ENCODE measurements at places on chromosomes 1 and 21.

GRCh38 chr1:233587958-233588799 is 25.7 kb upstream of the KCNK1 start:
- DNase-seq, result no peak

DNA sequence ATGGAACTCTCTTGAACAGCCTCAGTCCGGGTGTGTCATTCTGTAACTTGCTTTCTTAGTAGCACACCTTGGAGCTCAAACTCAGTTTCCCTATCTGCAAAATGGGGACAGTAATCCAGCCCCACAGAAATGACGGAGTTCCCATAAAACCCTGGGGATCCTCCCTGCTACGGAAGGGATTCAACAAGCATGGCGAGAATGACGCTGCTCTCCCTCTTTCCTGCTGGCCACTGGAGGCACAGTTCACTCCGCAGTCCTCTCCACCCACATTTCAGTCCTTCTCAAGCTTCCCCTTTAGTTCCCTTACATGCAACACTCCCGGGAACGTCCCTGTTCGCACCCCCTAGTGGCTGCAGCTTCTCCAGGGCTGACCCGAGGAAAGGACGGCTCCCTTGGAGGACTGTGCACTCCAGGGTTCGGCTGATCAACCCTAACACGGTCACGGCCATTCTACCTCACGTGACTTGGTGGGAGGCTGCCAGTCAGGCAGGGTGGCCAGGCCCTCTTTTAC is 20.6 kb downstream of the RUNX3 start:
- no peak for DNase-seq

GRCh38 chr1:24385160-24385940 is 28.2 kb downstream of the STPG1 start:
- DNase-seq, result peak; percentile 28

- DNase-seq, result no peak
Observed at GRCh38 chr1:223641523-223642039, 23.9 kb downstream of the CAPN8 start.

GRCh38 chr1:26043765-26044164 is 2.2 kb downstream of the SLC30A2 start:
- no peak for DNase-seq

DNA sequence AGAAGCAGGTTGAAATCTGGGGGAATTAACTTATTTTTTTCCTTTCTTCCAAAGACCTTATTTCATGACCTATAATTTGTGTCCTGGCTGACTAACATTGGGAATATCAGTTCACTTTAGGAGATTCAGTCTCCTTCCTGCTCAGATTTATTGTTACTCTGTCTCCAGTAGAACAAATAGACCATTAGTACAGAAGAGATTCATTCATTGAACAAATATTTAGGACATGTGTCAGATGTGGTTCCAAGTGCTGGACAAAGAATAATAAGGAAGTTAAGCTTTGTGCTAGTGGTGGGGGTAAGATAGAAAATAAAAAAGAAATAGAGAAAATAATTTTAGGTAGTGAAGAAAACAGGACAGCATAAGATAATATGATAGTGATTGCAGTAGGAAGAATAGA is 20.3 kb downstream of the ZMYM4 start:
- no peak for DNase-seq

DNA sequence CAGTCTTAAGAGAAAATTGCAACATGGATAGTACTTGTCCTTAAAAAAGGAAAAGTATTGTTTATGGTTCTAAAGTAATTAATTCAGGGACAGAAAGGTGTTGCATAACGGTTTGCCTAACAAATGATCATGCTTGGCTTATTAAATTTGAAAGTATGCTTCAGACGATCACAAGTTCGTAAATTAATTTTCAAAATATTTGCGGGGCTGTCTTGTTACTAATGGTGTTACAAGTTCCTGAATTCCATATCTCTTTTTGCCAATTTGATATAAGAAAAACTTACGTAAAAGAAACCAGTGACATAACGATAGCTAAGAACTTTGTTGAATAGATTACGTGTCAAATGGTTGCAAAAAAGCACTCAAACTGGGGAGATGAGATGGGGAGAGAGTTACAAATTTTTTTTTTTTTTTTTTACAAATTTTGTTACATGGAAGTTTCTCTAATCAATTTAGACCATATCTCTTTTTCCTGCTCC is 1.3 kb downstream of the AGO3 start:
- DNase-seq, result no peak

DNA sequence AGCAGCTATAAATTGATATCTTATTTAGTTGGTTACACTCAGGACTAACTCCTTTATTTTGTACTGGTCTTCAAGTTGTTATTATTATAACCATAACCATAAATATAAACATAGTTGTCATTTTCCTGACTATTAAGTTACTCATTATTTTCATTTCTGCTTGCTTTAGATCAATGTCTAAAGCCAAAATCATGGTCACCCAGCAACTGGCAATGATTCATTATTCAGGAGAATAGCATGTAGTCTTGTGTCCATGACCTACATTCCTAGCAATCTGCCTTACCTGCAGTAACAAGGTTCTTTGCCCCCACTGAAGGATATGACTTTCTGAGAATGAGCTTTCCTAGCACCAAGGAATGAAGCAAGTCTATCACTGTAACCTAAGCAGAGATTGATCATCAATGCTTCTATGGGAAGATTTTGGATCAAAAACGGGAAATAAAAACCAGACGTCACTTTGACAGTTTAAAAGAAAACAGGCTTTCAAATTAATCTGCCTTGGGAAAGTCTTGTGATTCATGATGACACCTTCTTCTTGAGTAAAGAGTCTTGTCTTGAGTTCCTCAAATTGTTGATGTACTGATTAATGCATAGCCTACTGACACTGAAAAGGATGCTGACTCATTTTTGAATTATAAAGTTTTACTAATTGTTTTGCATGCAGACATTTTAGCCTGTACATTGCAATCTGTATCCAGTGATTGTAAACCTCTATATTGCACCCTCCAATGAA is 203.3 kb upstream of the IVNS1ABP start:
- no peak for DNase-seq

- DNase-seq, result peak; percentile 27
Observed at GRCh38 chr1:205274041-205274691, 46.4 kb downstream of the TMCC2 start.

GRCh38 chr1:232307296-232308017 is 322.5 kb downstream of the SIPA1L2 start:
- DNase-seq, result no peak

- DNase-seq, result no peak
Observed at GRCh38 chr1:28180306-28181305, 4.1 kb upstream of the PTAFR start.

DNA sequence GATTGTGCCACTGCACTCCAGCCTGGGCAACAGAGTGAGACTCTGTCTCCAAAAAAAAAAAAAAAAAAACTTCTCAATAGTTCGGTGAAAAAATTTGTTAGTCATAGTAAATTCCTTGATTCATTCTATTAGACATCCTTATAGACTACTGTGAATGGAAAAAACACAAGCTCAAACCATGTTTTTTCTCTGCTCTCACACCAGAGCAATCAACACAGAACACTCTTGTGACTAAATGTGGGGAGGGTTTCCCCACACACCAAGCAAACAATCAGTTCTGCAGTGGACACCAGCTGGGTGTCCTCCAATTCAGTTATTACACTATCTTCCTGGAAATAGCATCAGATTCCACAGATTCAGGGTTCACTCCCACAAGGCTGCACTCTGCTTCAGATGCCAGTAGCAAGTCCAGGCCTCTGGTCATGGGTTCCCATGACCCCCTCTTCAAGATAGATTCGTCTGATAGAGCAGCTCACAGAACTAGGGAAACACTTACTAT is 69.1 kb upstream of the TEKT2 start:
- DNase-seq, result no peak

Measured in CD4-positive, alpha-beta T cell treated with Interleukin-6 for 4 hours (primary cell).